ENCODE measurements at places on chromosomes 3 and 15. TPM values are rescaled to one million over a fixed set of nuclear protein-coding genes. Genes with fewer than 3 reads are reported as not detected.

DNA sequence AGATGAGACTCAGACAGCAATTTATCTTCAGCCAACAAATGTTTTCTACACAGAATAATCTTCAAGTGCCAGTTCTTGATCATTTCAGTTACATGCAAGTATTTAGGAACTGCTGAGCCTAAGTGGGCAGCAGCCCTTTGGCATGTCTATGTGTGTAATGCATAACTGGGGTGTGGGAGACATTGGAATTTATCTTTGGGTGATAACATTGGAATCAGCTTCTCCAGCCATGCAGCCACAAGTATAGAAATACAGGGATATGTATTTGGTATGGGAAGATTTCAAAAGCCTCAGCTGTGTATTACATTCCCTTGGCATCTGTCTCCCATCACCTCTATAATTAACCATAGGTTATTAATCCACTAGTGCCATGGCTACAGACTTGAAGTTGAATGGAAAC, 63.4 kb upstream of the FOXP1 start:
- no peaks in the 10 kb centered on the region for H3K27me3 ChIP-seq
- peaks cover 18% of the 10 kb centered on the region for H3K4me1 ChIP-seq
- no peaks in the 10 kb centered on the region for H3K36me3 ChIP-seq
- no peak overlapping the region for H3K27ac ChIP-seq
- DNase-seq, result no peak

The ZNF502 gene
- total RNA-seq, result 3.6 TPM

- H3K4me1 ChIP-seq, result peaks cover 16% of the 10 kb centered on the region
- no peak for DNase-seq
- H3K27me3 ChIP-seq, result no peaks in the 10 kb centered on the region
- peaks cover 10% of the 10 kb centered on the region for H3K36me3 ChIP-seq
- no peak overlapping the region for H3K4me3 ChIP-seq
- no peak overlapping the region for H3K27ac ChIP-seq
Measured at GRCh38 chr3:81554388-81554787, 207.1 kb downstream of the GBE1 start.

The C3orf20 gene
- total RNA-seq, result not detected

DNA sequence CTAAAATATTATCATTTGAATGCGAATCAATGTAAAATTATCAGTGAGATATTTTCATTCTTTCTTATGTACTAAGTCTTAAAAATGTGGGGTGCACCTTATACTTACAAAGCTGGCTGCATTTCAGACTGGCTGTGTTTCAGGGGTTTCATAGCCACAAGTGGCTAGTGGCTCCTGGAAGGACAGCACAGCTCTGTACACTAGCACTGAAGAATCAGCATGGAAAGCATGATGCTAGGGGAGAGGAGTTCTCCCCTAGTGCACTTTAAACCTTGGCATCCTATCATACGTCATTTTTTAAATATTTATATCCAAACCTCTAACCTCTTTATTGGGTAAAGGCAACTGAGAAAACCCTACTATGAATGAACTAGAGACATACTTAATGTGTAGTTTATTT, 66.4 kb downstream of the ECT2 start:
- H3K27ac ChIP-seq, result no peak overlapping the region
- DNase-seq, result no peak
- no peaks in the 10 kb centered on the region for H3K27me3 ChIP-seq
- no peak overlapping the region for H3K4me3 ChIP-seq
- no peaks in the 10 kb centered on the region for H3K4me1 ChIP-seq

- peak; percentile 40 for DNase-seq
- H3K4me3 ChIP-seq, result no peak overlapping the region
- H3K36me3 ChIP-seq, result no peaks in the 10 kb centered on the region
- H3K4me1 ChIP-seq, result peaks cover 3% of the 10 kb centered on the region
- no peak overlapping the region for H3K27ac ChIP-seq
- no peaks in the 10 kb centered on the region for H3K27me3 ChIP-seq
Measured at GRCh38 chr3:30779686-30780287, 114.7 kb downstream of the GADL1 start.

DNA sequence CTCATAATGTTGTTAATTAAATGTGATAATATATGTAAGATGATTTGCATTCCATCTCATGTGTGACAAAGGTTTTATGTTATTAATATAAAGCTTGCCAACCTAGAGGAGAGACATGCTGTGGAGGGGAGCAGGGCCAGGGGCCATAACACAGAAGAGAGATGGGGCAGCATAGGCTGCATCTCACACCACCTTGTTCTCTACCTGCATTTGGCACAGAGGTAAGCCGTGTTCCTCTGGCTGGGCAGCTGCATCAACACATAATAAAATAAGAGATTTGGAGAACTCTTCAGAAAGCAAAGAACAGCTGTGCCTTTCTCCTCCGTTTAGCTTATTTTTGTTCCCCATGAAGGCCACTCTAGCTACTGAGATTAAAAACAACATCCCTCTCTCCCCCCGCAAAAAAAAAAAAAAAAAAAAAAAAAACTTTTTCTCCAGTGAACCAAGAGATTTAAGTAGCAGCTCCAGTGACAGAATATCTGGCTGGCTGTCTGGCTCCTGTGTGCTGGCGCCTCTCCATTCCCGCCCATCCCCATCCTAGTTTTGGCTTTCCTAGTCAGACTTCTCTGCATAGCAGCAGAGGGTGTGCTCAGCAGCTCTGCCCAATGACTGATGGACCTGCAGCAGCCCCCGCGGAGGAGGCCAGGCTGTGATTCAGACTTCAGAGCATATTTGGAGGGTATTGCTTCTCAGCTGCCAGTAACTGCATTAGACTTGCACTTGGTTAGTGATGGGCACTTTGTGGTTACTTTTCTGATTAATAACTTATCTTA, 52.2 kb upstream of the STXBP5L start:
- 0 out of 2 replicates have a peak, but pooled peaks cover 3% of the 10 kb centered on the region for H3K27me3 ChIP-seq
- no peaks in the 10 kb centered on the region for H3K36me3 ChIP-seq
- DNase-seq, result no peak
- H3K4me1 ChIP-seq, result peaks cover 22% of the 10 kb centered on the region
- no peak overlapping the region for H3K4me3 ChIP-seq

The IL5RA gene
- not detected for total RNA-seq

DNA sequence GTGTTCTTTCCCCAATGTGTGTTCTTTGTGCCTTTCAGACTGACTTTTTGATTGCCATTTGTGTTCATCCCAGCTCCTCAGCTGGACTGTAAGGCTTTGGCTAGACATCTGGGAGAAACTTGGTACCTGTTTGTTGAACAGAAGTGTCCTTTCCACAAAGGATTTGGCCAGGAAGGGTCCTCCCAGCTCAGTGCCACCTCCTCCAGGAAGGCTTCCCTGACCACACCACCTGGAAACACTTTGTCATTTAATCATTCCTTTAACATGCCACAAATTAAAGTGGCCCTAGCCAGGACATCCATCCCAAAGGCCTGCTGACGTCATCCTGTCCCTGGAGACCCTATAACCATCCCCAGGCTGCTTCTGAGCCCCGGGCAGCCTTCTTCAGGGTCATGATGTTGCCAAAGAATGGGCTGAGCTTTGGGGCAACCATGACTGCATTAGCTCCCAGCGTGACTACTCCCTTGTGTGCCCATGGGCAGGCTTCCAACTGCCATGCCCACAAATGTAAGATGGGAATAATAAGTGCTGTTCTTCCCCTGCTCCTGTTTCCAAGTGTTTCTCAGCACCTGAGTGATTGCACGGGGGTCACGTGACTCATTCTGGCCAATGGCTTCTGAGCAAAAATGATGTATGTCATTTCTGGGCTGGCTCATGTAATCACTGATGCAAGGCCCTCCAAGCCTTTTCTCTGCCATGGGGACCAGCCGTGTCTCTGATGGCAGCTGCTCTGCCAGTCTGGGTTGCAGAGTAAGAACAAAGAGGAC, 112.5 kb upstream of the SMAD3 start:
- no peak overlapping the region for H3K4me3 ChIP-seq
- H3K4me1 ChIP-seq, result no peaks in the 10 kb centered on the region
- no peaks in the 10 kb centered on the region for H3K36me3 ChIP-seq
- H3K27me3 ChIP-seq, result no peaks in the 10 kb centered on the region
- DNase-seq, result no peak

All from WTC11 (cell line).